ENCODE measurements at places on chromosomes 3 and 15.
A peak's percentile ranks its signal among the peaks of the same experiment; 100 is the strongest.

DNA sequence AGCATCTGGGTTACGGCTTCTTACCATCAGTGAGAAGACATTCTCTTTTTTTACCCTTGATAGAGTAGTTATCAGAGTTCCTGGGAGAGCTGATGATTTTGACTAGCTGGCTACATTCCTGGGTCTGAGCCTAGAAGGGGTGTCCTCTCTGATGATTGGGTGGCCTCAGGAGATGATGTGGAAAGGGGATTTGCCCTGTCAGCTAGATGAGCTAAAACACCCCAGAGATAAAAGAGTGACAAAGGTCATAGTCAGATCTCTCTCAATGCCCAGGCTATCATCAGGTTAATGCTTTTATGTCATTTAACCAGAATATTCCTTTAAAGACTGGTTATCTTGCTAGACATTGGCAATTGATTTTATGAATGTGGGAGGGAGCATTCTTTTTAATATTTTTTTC is 130.2 kb downstream of the KCNAB1 start:
- no peak for DNase-seq

- DNase-seq, result no peak
Measured at GRCh38 chr3:14680716-14681115, 5.8 kb downstream of the C3orf20 start.

DNA sequence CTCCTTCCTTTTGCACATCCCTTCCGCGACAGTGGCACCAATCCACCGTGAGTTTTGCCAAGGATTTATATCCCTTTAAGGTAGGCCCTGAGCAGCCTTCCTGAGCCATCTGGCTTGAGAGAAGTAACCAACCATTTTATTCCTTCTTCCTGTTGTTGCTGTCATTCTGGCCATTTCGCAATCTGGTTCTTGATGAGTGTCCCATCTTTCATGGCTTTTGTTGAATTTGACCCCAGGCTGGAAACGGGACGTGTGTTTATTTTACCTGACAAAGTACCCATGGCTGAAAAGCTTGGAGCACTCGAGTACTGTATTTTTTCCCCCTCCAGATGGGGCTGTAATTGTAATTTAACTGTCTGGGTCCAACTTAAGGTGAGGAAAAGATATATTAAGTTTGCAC is 173.4 kb downstream of the WNT5A start:
- DNase-seq, result no peak

DNA sequence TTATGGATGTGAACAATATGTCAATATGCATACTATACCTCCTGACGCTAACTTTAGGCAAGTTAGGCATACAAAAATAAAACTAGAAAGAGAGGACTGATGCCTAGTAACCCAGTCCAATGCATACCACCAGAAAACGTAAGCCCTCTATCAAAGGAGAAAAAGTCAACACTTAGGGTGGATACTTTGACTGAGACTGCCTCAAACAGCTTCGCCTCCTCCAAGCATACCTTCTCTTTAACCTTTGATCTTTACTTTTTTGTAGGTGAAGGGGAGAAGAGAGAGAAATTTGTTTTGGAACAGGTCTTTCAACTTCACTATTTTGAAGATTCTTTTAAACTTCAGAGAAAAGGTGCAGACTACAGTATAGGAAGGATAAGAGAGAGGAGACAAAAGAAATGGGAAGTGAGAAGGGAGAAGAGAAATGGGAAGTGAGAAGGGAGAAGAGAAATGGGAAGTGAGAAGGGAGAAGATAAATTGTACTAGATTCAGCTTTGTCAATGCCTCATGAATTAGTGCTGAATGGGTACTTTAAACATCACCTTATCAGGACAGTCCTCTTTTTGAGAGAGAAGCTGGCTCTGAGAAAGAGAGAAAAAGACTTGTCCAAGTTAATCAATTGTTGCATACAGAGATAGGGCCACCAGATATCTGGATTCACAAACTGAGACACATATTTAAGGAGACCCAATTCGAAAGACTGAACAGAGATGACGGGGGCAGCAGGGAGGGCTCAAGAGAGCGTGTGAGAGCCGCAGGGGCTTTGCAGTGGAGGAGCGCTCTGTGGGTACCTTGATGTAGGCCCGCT is 1.0 kb downstream of the P3H2 start:
- DNase-seq, result no peak

DNA sequence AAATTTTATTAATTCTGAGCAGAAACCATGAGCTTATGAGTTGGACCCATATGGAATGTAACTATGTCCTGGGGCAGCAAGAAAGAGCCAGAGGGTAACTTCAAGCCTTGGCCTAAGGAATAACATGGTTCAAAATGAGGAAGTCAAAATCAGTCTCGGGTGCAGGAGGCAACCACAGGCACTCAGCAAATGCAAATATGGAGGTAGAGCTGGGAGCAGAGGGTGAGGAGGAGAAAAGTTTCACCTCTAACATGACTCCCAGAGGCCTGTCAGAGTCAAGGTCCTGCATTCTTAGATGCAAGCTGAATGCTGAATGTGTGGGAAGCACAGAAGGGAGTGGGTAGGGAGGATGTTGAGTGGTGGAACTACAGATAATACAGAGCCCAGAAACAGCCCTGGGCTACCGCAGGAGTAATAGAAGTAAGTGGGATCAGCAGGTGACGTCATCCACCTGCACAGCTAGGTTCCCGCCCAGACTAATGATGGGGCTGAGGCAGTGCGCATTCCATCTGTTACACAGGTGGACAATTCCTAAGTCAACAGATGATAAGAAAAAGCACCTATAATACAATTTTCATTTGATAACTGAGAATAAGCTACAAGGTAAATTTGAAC is 279.8 kb upstream of the ARRDC4 start:
- DNase-seq, result no peak

DNA sequence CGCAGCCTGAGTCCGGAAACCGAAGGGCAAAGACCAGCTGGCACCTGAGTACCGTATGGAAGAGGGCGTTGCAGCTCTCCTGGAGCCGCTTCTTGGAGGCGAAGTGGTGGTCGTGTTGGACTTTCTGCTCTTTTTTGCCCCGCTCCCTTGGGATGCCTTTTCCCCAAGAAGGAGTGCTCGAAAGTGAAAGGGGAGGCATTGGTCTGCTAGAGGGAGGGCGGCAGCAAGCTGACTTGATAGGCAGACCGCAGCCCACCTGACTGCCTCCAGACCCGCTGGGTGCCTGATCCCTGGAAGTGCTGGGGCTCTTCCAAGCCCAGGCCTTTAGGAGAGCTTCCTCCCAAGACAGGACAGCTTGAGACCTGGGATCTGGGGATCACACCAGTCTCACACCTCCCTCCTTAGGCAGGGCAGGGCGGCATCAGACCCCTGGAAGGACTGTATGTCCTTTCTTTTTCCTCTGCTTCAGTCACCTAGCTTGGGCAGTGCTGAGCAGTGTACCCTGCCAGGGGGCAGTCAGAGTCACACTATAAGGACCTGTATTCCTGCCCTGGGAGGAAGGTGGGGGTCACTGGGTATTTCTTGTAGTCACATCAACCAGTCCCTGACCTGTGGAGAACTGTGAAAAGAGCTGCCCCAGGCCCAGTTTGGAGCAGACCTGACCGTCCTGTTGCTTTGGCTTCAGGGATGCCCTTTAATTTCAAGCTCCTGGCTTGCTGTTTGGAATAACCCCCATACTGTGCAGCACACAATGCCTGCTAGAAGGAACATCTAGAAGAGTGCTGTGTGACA is 2.1 kb downstream of the ACVR2B start:
- no peak for DNase-seq

- DNase-seq, result peak; percentile 56
Measured at GRCh38 chr3:192917028-192917403, 640 bp downstream of the MB21D2 start.

- no peak for DNase-seq
Measured at GRCh38 chr3:40872258-40872920, 326.9 kb upstream of the CTNNB1 start.

DNA sequence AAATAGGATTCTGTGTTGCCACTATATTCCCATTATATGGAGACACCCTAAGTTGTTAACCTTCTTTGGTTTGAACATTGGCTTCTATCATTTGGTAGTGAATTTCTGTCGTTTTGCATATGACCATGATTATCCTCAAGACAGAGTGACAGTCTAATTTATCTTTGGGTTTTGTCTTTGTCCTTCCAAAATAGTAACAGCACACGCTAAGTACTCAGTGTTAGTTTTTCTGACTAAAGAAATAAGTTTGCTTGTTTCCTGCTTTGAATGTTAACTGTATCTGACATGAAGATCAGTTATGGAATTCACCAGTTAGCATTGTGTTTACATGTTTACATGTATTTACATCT is 352.5 kb upstream of the GRM7 start:
- DNase-seq, result no peak

DNA sequence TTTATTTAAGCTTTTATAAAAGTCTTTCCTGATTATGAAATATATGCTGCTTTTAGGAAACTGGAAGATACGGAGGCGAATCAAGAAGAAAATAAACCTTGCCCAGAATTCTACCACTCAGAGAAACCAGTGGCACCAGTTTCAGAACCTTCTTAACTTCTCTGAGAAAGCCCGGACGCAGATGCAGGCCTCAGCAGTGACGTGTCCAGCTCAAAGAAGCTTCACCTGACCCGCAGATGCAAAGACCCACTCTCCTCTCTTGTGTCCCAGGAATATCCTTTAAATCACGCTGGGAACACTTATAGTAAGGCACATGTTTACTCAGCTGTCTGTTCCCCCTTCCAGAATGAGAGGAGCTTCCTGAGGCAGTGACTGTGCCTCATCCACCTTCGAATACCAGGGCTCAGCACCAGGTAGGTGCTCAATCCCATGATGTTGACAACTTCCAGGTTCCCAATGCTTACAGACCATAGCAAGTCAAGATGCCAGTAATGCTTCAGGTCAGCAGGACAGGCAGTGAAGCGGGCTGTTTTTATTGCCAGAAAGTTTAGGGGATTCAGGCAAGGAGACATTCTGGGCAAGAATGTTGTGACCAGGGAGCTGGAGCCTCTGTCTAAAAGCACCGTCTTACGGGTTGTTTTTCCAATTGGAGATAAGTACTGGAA is 39.9 kb upstream of the LDHAL6B start:
- no peak for DNase-seq

DNA sequence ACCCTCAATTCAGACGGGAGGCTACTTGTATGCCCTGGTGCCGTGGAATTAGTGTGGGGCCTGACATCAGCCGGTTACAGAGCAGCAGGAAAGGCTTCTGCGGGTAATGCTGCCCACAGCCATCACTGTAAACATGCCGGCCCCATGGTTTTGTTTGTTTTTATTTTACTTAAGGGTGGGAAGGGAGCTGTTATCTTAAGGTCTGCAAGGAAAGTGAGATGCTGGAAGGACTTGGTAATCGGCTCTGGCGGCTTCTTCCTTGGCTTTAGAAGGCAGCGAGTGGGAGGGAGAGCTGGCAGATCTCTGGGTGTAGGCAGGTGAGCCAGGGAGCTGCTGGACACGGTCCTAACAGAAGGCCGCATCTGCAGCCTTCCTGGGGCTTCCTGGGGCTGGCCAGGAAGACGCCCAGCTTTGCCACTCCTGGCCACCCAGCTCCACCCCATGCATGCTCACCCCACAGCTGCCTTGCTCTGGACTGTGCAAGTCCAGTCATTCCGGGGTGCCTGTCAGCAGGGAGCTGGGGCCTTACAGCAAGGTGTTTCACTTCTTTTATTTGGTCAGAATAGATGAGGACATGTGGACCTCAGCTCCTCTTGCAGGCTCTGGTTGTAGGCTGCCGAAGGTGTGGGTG is 54.1 kb upstream of the FURIN start:
- peak; percentile 46 for DNase-seq

GRCh38 chr3:55884491-55885285 is 397.6 kb upstream of the WNT5A start:
- no peak for DNase-seq

DNA sequence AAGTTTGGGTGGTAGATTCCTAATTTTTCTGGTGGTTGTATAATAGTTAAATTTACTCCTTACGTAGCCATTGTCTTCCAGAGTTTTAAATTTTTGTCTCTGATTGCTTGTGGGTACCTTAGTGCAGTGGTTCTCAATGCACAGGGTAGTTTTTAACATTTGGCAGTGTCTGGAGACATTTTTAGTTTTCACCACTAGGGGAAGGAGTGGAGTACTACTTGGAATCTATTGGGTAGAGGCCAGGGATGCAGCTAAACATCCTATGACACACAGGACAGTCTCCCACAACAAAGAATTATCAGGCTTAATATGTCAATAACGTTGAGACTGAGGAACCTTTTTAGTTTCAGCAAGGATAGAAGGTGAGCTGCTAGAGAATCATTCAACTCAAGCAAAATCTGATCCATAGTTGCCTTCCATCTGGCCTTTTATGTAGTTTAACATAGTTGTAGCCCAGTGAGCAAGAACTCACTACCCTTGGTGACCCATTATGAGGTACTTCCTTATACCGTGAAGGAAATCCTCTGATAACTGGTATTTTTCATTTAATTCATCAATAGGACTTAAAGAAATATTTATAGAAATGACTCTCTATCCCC is 8.6 kb upstream of the STX19 start:
- DNase-seq, result peak; percentile 29

GRCh38 chr15:88476635-88477060 is 9.1 kb downstream of the MRPS11 start:
- peak; percentile 42 for DNase-seq

- DNase-seq, result no peak
Measured at GRCh38 chr3:150605998-150606641, 3.0 kb downstream of the SELENOT start.

DNA sequence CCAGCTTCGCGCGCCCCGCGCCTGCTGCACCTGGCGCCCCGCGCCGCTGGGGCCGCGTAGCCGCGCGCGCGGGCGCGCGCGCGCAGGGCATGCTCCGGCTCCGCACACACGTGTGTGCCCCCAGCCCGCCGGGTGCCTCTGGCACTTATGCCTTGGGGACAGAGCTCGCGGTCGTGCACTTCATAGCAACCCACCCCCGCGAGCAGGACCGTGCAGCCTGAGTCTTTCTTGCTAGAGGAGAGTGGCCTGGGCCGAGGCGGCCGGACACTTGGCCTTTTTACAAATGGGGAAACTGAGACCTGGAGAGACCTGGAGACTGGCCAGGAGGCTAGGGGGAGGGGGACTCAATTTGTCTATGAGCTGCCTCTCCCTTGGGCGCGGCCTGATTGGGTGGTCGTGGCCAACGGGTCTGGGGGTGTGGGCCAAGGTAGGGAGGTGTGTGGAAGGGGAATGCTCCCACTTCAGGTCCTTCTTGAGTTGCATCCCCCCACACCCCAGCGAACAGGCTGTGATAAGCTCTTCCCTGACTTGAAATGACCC is 562 bp downstream of the NBEAL2 start:
- no peak for DNase-seq

GRCh38 chr3:44954962-44955361 is 21.0 kb downstream of the ZDHHC3 start:
- DNase-seq, result peak; percentile 11

GRCh38 chr15:28094732-28095521 is 4.2 kb downstream of the OCA2 start:
- peak; percentile 13 for DNase-seq

Data from activated CD4-positive, alpha-beta T cell treated with anti-CD3 and anti-CD28 coated beads, Interleukin-10, Interleukin-2, amounts not matched to agents 100 ng/mL and 50 ng/mL, durations not matched to agents 16 hours and 8 hours (primary cell).